ENCODE measurements at places on chromosomes 7 and 10. TPM values are rescaled to one million over a fixed set of nuclear protein-coding genes. Genes with fewer than 3 reads are reported as not detected.

DNA sequence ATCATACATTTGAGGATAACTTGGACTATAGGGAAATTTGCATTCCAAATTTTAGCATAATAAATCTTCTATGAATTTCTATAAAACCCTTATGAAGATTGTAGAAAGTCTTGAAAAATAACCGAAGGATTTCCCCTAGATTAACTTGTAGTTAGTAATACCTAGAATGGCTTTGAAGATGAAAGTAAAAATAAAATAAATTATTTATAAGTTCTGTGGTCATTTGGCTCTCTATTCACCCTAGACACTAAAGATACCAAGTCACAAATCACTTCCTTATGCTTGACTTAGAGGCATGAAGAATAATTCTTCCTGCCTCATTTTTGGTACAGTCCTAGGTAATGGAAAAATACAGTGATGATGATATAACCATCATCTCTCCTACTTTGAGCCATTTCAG lies 79.3 kb downstream of the CSTF2T start:
- DNase-seq: no peak

GRCh38 chr10:86366033-86366901 lies at the start of gene GRID1:
Gene GRID1, minus strand, starts transcription at chr10:86366795.
- DNase-seq: no peak

DNA sequence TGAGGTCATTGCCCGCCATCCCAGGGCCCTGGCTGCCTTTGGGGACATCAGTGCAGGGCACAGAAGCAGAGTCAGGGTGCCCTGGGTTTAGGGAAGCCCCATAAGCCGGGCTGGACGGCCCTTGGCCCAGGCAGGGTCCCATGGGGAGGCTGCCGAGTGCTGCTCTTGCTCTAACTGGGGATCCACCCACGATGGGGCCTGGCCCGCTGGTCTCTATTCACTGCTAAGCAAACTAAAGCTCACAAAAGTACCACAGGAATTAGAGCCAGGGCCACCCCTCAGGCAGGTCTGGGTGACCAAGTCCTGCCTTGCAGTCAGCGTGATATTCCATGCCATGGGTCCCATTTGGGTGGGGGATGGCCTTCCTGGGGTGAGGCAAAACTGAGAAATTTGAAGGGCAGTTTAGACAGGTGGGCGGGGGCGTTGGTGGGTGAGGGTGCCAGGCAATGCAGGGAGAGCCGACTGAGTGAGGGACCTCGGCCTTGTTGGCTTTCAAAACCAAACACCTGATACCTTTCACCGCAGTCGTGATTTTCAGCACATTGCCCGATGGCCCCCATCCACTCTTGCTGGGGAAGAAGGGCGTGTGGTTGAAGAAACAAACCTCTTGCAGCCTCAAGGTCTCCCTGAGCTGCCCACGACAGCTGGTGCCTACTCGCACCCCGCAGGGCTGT lies 92.8 kb upstream of the PPIF start:
- no peak for DNase-seq

GRCh38 chr7:1987591-1988532 lies 244.9 kb downstream of the MAD1L1 start:
- DNase-seq: no peak

DNA sequence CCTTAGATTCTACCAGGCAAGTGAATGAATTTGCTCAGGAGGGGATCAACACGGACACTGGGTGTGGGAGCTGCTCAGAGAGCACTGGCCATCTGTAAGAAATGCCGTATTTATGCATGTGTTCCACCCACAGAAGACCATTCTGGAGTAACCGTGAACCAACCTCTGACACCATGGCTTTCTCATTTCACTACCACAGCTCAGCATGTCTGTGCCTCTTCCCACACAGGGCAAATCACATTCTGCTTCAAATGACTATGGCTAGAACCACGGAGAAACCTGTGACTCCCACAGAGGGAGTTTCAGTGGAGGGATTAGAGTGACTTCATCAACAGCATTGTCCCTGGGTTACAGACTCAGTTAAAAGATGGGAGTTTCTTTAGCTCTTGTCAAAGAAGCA lies 893.4 kb downstream of the XPNPEP1 start:
- DNase-seq: no peak

GRCh38 chr7:95859429-95859828 lies 87.1 kb downstream of the DYNC1I1 start:
- no peak for DNase-seq

- DNase-seq: peak; percentile 99
Measured at GRCh38 chr7:101126651-101127459, at the start of gene SERPINE1. Gene SERPINE1, plus strand, starts transcription at chr7:101127104. Its CDS starts 1,290 bp downstream, at chr7:101128394.

DNA sequence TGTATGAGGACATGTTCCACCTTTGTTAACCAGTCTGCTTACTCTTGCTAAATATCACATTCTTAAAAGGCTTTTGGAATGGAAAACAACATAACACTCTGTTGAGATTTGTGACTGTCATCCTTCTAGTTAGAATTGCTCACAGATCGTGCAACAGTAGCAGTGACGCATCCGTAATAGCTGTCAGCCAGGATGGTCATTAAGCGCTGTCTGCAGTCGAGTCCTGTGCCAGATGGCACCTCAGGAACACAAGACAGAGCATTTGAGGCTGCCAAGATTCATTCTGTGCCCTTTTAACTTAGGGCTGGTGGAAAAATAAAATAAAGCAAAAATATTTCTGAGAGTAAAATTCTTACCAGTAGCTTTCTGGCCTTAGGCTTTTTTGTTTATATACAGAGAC lies 348.6 kb downstream of the ANKRD7 start:
- DNase-seq: peak; percentile 14

DNA sequence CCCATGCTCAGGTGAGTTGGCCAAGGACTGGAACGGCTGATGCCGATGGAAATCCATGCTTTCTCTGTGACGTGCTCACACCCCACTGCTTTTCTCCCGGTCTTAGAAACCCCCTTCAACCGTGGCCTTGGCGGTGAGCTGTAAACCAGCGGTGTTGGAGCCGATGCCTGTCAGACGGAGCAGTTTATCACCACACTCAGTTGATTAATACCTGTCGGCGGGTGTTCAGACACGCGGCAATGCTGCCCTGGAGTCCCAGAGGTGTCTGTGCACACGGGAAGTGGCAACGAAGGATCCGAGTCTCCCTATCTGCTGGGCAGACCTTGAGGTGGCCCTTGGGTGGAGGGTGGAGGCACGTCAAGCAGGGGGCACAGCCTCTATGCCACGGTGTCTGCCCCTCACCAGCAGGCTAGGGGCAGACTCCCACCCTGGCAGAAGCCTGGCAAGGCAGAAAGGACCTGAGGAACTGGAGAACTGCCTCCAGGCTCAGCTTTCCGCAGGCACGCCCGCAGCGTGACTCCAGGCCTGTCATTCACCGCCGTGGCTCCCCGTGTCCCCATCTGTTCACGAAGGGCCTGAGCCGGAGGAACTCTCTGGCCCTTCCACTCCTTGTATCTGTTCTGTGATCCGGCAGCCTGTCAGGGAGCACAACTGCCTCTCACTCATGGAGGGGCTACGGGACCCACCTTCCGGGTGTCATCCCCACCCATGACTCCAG lies 34.6 kb upstream of the MNX1 start:
- no peak for DNase-seq

- peak; percentile 17 for DNase-seq
Measured at GRCh38 chr7:105690325-105690945, 109.1 kb upstream of the EFCAB10 start.

GRCh38 chr10:123250640-123251039 lies 96.4 kb downstream of the BUB3 start:
- DNase-seq: no peak

DNA sequence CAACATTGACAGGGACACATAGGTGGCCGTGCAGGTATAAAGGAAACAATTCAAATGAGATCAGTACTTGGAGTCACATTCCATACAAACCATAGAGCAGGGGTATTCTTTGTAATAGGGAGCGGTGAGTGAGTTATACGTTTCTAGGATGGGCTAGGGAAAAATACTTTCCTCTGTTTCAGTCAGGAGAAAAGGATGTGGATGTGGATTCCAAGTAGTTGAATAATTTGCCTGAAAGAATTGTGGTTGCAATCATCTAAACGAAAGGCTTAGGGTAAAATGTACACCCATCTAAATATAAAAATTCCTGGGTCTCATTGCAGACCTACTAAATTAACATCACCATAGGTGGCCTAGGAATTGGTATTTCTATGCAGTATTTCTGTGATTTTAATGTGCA lies 270.7 kb upstream of the IGFBP3 start:
- DNase-seq: peak; percentile 5

- DNase-seq: peak; percentile 81
Measured at GRCh38 chr7:81725003-81725811, 44.6 kb downstream of the HGF start.

DNA sequence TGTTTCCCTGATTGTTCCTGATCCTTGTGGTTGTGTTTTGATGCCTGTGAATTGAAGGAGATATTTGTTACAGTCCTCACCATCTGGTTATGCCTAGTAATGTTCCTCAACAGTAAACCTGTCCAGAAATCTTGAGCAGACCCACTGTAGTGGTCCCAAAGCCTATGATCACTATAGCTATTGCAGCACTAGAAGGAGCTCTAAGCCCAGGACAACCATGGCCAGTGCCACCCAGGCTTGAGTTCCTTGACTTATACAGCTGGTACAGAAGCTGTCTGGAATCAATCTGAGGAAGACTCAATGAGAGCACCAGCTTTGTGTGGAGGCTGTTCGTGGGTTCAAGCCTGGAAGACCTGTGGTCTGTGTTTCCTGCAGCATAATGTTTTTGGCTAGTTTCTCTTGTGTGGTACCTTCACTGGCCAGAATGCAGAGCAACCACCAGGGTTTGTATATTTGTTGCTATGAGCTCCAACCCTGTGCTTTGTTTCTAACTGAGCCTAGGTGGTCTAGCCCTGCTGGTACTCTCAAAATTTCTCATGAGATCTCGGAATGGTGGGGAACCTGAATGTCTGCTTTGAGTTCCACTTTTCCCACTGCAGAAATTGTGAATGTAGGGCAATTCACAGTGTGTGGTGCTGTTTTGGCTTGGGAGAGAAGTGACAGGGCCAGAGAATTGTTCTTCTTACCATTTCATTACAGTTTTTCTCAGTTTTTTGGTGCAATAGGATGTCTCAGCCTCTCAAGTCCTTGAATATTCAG lies 355.2 kb downstream of the SUGCT start:
- peak; percentile 45 for DNase-seq

GRCh38 chr10:7337431-7338171 lies 73.2 kb downstream of the SFMBT2 start:
- no peak for DNase-seq

- peak; percentile 75 for DNase-seq
Measured at GRCh38 chr7:43700059-43700501, 29.2 kb downstream of the COA1 start.

DNA sequence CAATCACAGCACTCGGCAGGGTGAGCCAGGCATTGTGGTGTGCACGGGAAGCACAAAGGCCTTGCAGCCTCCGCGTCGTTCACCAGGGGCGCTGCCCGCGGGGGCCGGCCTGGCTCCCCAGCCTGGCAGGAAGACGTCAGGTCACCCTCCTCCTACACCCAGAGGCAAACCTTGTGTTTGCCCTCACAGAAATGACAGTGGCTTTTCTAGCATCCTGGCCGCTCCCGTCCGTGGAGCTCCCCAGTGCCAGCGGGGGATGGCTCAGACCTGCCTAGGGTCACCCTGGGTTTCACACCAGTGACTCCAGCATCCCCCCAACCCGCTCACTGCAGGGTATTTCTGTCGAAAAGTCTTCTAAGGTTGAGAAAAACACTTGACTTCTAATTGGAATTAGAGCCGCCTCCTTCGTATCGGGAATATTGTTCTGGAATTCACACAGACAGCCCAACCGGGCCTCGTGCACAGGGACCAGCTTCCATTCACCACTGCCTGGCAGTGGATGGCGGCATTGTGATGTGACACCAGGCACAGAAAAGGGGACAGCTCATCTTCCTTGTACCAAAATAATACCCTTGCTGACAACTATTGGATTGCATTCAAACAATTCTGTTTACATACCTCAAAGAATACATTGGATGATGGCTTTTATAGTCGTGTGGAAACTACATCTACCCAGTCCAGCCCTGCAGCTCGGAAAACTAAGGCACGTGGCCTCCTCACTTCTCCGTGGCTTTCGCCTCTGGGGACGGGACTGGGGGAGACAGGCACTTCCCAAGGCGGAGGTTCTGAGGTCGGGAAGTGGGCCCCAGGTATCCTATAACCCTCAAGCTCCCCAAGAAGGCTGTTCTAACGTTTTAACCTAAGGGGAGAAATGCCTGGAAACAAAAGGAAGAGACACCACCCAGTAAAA lies 109.0 kb downstream of the EBF3 start:
- DNase-seq: no peak

GRCh38 chr7:129391546-129392171 lies 42.6 kb upstream of the STRIP2 start:
- no peak for DNase-seq

DNA sequence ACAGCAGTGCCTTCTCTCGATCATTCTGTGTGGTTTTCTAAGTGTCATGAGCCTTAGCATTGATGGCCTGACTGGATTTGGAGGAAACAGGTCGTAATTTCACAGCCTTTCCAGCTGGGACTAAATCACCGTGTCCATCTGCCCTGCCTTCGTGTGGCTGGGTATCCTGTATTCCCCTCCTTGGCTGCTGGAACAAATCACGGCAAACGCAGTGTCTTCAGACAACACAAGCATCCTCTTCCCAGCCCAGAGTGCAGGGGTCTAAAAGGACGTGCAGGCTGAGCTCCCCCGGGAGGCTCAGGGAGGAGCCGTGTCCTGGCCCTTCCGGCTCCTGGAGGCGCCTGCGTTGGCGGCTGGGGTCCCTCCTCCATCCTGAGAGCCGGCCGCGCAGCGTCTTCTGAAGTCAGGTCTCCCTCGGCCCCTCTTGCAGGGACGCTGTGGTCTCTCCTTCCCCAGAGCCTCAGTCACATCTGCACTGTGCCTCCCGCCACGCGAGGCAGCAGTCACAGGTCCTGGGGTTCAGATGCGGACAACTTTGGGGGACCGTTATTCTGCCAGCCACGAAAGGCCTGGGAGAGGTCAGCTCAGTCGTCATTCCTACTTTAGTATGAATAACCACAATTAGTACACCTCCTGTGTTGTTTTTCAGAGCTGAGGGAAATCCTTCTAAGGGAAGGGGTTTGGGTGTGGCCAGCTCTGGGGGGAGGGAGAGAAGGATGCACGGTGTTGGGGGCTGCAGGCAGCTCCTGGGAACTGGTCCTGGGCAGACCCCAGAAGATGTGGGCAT lies 41.1 kb downstream of the FAM20C start:
- peak; percentile 63 for DNase-seq

GRCh38 chr10:31958856-31959255 lies 30.2 kb upstream of the ARHGAP12 start:
- DNase-seq: no peak

SPDYE8 gene
- total RNA-seq: not detected

TUBB8 gene
- total RNA-seq: not detected

TAS2R41 gene
- total RNA-seq: not detected

STAMBPL1 gene
- total RNA-seq: 120 TPM

OR2A5 gene
- not detected for total RNA-seq

SLC16A12 gene
- total RNA-seq: under 0.01 TPM

MYH16 gene
- not detected for total RNA-seq

ENKUR gene
- total RNA-seq: under 0.01 TPM

BTBD16 gene
- not detected for total RNA-seq

Data from fibroblast of villous mesenchyme (primary cell).